T follicular helper cell (primary cell): ENCODE measurements at places on chromosomes 7 and 10.

- no peak for DNase-seq
These were observed 1.1 kb upstream of the TARP start for GRCh38 chr7:38274486-38274885.

GRCh38 chr10:17910125-17910789, 41.5 kb upstream of the SLC39A12 start:
- DNase-seq = no peak

GRCh38 chr10:60747817-60748469, 30.3 kb upstream of the CDK1 start:
- DNase-seq = no peak

DNA sequence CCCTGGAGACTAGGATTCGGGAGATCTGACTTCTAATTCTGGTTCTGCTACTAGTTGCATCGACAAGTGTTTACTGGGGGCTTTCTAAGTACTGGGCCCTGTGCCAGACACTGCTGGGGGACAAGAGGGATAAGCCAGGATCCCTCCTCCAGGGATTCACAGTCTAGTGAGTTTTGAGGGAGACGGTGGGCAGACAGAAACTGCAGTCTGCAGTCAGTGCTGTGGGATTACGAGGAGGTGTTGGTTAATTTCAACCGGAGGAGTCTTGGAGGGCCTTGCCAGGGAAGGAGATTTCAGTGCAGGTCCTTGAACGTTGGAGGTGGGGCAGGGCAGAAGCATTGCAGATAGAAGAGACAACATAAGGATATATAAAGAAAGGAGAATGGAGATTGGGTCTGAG, 3.5 kb upstream of the KCNH2 start:
- DNase-seq = no peak

DNA sequence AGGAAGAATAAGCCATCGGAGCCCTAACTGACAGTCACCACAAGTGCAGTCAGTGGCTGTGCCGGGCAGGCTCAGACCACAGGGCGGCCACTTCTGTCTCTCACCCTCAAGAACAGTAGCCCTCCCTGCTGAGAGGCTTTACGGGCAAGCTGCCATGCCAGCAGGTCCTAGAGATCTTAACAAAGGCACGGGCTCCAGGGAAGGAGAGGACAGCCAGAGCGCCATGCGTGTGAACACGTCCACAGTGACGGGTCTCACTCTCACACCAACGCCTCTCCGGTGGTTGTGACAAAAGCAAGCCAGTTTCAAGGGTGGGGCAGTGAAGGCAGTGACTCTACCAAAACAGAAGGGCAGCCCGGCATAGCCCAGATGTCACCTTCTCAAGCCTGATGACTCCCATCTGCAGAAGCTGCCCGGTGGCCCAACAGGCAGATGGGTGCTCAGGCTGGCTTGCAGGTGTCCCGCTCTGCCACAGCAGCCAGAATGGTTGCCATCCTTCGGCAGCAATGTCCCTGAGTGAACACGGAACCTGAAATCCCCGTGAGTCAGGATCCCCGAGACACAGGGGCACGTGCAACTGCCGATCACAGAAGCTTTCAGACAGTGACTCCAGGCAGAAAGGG, 102.0 kb downstream of the FAM53B start:
- DNase-seq = no peak

DNA sequence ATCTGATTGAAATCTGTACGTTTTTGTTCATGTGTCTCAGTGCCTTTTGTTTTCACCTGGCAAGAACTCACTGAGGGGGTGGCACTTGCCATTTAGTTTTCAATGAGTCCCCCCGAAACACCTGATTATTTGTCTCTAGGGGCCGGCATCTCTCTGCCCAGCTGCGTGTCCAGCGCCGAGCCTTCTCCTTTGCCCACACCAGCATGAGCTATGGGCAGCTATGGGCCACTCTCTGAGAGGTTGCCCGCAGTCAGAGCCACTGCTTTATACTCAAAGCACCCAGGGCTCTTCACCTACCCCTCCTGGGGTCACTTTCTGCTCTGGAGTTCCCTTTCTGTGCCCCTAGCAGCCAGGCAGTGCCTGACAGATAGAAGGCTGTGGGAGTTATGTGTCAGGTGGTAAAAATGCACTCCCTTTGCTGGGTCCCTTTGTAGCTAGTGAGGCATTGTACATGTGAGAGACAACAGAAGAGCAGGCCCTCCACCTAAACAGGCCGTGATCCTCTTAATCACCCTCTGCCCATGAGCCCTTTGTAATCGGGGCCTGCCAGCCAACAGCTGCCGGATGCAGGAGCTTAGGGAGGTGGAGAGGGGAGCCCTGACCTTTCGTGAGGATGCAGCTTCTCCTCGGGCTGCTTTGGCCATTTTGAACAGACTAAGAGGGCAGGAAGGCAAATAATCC, 133.1 kb upstream of the NPS start:
- DNase-seq = no peak
